Peyer's patch (tissue), 4 donors: ENCODE measurements at places on chromosomes 4 and X. TPM values are rescaled to one million over a fixed set of nuclear protein-coding genes. Genes with fewer than 3 reads are reported as not detected.

DNA sequence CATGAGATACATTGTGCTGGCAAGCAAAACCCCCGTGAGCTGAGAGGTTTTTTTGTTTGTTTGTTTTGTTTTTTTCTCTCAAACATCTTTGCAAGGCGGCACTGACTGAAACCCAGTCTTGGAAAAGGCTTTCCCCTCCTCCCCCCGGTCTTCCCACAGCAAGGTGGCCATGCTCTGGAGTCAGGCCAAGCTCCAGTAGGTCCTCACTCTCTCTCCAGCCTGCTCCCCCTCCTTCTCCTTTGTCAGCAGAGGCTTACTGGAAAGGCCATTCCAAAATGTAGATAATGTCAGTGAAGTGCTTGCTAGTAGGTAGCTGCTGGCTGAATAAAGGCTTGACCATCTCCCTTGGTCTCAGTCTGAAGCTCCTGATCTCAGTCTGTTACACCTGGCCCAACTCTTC lies 32.6 kb downstream of the FRMPD3 start:
- no peak overlapping the region for H3K27ac ChIP-seq
- DNase-seq = no peak
- H3K4me1 ChIP-seq = no peaks in the 10 kb centered on the region
- H3K27me3 ChIP-seq = no peaks in the 10 kb centered on the region
- no peak overlapping the region for H3K4me3 ChIP-seq

DNA sequence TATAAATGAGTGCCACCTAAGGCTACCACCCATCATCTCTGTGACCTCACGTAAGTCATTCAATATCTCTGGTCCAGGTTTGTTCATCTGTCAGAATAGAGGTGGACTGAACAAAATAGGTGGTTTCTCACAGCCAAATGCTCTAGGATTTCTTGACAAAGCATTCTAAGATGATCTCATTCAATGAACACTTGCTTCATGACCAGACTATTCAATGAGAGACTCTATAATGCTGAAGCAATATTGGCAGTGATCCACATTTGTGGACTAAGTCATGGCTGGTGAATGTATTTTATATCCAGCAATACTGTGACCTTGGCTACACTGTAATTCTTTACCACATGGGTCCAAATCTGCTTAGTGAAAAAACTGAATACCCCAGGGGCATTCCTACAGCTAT lies 37.9 kb downstream of the LDB2 start:
- no peaks in the 10 kb centered on the region for H3K27me3 ChIP-seq
- no peaks in the 10 kb centered on the region for H3K4me1 ChIP-seq
- no peaks in the 10 kb centered on the region for H3K36me3 ChIP-seq
- no peak overlapping the region for H3K4me3 ChIP-seq

DNA sequence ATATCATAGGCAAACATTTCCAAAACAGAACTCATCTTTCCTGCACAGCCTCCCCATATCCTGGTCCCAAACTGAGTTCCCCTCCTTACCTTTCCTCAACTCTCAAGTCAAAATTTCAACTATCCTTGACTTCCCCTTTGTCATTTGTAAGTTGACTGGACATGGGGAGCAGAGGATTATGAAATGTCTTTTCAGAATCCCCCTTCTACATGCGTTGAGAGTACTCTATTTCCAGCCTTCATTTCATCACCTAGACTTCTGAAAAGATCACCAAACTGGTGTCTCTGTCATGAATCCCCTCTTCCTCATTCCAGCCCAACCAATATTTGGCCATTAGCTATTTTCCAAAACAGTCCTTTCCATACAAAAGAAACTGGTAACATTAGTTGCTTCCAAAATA lies 95.2 kb downstream of the SYNPO2 start:
- no peaks in the 10 kb centered on the region for H3K36me3 ChIP-seq
- no peaks in the 10 kb centered on the region for H3K27me3 ChIP-seq
- no peak for DNase-seq
- no peak overlapping the region for H3K27ac ChIP-seq

- no peaks in the 10 kb centered on the region for H3K4me1 ChIP-seq
- DNase-seq = no peak
Observed at GRCh38 chr4:176656108-176656507, 136.6 kb downstream of the VEGFC start.

DNA sequence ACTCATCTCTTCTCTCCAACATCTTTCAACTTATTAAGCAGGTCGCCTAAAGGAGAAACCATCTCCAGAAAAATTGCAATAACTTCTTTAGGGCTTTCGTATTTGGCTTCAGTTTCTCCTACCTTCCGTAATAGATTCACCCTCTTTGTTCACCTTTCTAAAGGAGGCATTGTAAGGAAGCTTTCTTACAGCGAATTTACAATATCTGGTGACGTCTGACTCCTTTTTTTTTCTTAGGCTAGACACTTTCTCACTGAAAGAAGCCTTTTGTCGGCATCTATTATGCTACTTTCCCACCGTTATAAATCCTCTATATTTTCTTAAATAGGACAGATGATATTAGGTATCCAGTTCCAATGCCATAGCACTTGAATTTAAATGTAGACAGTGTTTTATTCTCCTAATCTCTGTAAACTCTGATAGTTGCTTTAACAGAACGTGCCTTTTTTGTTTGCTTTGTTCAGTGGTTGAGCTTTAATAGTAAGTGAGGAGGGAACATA lies 302.4 kb downstream of the IL1RAPL1 start:
- H3K27ac ChIP-seq = no peak overlapping the region
- DNase-seq = no peak
- H3K4me1 ChIP-seq = no peaks in the 10 kb centered on the region
- no peaks in the 10 kb centered on the region for H3K36me3 ChIP-seq
- H3K4me3 ChIP-seq = no peak overlapping the region

GRCh38 chrX:117487421-117487820 lies 629.2 kb downstream of the KLHL13 start:
- H3K4me1 ChIP-seq = no peaks in the 10 kb centered on the region
- no peak overlapping the region for H3K4me3 ChIP-seq
- DNase-seq = no peak

- H3K27me3 ChIP-seq = no peaks in the 10 kb centered on the region
- no peaks in the 10 kb centered on the region for H3K4me1 ChIP-seq
- H3K4me3 ChIP-seq = no peak overlapping the region
- H3K27ac ChIP-seq = no peak overlapping the region
- DNase-seq = no peak
Observed at GRCh38 chrX:40420899-40421729, 159.7 kb upstream of the ATP6AP2 start.

DNA sequence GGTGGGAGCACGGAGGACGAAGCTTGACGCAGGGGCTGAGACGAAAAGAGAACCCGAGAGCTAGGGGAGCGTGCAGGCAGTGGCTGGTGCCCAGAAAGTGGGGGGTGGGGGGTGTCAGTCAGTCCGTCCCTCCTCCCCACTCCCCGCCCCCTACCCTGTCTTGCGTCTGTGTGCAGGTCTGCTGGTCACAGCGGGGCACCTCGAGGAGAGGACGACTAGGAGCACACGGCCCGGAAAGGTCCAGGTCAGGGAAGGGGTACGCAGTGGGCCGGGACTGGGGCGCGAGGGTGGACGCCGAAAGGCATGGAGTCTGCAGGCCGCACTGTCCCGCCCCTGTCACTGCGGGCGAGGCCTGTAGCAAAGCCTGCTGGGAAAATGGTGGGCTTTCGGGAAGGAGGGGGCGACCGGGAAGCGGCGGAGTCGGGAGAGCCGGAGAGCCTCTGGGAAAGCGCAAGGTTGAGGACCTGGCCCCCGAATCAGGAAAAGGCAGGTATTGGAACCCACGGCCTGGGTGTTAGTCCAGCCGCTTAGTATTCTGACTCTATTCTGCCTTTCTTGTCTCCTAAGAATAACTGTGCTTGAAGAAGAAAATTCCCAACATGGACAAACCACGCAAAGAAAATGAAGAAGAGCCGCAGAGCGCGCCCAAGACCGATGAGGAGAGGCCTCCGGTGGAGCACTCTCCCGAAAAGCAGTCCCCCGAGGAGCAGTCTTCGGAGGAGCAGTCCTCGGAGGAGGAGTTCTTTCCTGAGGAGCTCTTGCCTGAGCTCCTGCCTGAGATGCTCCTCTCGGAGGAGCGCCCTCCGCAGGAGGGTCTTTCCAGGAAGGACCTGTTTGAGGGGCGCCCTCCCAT lies 769 bp downstream of the TCEAL1 start:
- no peaks in the 10 kb centered on the region for H3K4me1 ChIP-seq
- H3K27ac ChIP-seq = peak overlapping the region; percentile 85
- no peaks in the 10 kb centered on the region for H3K36me3 ChIP-seq
- H3K4me3 ChIP-seq = peak overlapping the region; percentile 51

DNA sequence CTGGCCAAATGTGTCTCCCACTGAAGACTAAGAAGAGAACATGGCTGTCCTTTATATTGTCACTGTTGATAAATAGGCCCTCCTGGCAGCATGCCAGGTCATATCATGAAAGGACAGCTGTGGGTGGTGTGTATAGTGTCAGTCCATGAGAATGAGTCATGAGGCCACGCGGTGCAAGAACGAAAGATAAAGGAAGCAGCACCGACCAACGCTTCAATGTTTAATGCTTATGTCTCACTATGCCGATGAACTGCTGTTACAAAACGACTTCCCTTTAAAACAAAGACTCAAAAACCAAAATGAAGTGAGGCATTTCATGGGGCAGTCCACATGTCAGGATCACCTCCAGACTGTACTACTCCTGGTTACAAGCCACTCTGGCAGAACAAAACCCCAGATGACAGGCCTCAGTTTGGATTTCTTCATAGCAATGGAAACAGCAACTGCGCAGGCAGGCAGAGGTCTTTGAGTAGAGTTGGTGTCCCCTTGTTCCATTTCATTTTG lies 5.2 kb upstream of the TCEANC start:
- no peaks in the 10 kb centered on the region for H3K4me1 ChIP-seq
- H3K27me3 ChIP-seq = no peaks in the 10 kb centered on the region
- H3K36me3 ChIP-seq = no peaks in the 10 kb centered on the region

GRCh38 chr4:76035799-76036380 lies at the start of gene CXCL11:
Gene CXCL11 (minus strand): TSS chr4:76036070. CDS start chr4:76035987, 83 bp downstream.
- H3K4me1 ChIP-seq = no peaks in the 10 kb centered on the region
- H3K27ac ChIP-seq = no peak within 1 kb of the TSS
- H3K27me3 ChIP-seq = no peaks in the 10 kb centered on the region
- no peak for DNase-seq
- H3K4me3 ChIP-seq = no peak within 1 kb of the TSS

GRCh38 chr4:121582296-121582695 lies 114.5 kb downstream of the ANXA5 start:
- DNase-seq = no peak
- H3K36me3 ChIP-seq = no peaks in the 10 kb centered on the region
- no peaks in the 10 kb centered on the region for H3K4me1 ChIP-seq
- no peak overlapping the region for H3K4me3 ChIP-seq

GRCh38 chr4:26344901-26345564 lies 24.2 kb downstream of the RBPJ start:
- no peak for DNase-seq
- H3K36me3 ChIP-seq = no peaks in the 10 kb centered on the region
- no peak overlapping the region for H3K4me3 ChIP-seq

GRCh38 chrX:44997282-44997812 lies 124.4 kb downstream of the KDM6A start:
- no peaks in the 10 kb centered on the region for H3K27me3 ChIP-seq
- DNase-seq = no peak
- H3K4me3 ChIP-seq = no peak overlapping the region
- H3K27ac ChIP-seq = no peak overlapping the region
- H3K4me1 ChIP-seq = no peaks in the 10 kb centered on the region

DNA sequence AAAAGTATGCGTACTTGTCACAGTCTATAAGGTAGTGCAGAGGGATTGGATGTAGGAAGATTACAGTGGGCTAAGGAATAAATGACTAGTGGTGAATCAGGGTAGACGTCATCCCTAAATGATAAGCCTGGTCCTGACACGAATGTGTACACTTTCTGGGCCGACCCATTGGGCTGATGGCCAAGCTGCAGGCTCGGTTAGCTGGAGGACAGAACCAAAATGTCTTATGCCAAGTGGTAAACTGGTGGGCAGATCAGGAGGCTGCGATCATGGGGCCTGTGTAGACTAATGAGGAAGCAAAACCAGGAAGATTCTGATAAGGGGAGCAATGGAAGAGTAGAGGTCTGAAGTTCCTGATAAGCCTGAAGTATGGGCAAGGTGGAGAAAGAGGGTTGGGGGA lies 272.8 kb upstream of the GATB start:
- no peaks in the 10 kb centered on the region for H3K4me1 ChIP-seq
- no peaks in the 10 kb centered on the region for H3K36me3 ChIP-seq
- H3K27ac ChIP-seq = no peak overlapping the region
- DNase-seq = no peak

- H3K4me3 ChIP-seq = no peak overlapping the region
- no peaks in the 10 kb centered on the region for H3K36me3 ChIP-seq
- H3K27me3 ChIP-seq = no peaks in the 10 kb centered on the region
- H3K4me1 ChIP-seq = no peaks in the 10 kb centered on the region
- DNase-seq = no peak
- H3K27ac ChIP-seq = no peak overlapping the region
Observed at GRCh38 chr4:40520533-40520932, 109.1 kb downstream of the RBM47 start.

Gene HELT
- not detected for total RNA-seq

Gene GDPD2
- 78.8 TPM for total RNA-seq

Gene CHRNA9
- not detected for total RNA-seq

Gene USP17L28
- total RNA-seq = not detected

Gene TMEM156
- 0.70 TPM for total RNA-seq

Gene SPANXD
- total RNA-seq = not detected

Gene VSIG1
- not detected for total RNA-seq

Gene ZNF630
- total RNA-seq = 20.6 TPM

Gene FAM241A
- 1.7 TPM for total RNA-seq
